Eye (tissue), 1 donor: ENCODE measurements at places on chromosomes 3 and 15.

- DNase-seq, result peak; percentile 53
Measured at GRCh38 chr15:94480289-94480834, 249.0 kb downstream of the MCTP2 start.

- peak; percentile 54 for DNase-seq
Measured at GRCh38 chr15:97085731-97086130, 755.2 kb downstream of the NR2F2 start.

GRCh38 chr15:68767833-68768232 is 52.9 kb downstream of the ANP32A start:
- DNase-seq, result no peak

DNA sequence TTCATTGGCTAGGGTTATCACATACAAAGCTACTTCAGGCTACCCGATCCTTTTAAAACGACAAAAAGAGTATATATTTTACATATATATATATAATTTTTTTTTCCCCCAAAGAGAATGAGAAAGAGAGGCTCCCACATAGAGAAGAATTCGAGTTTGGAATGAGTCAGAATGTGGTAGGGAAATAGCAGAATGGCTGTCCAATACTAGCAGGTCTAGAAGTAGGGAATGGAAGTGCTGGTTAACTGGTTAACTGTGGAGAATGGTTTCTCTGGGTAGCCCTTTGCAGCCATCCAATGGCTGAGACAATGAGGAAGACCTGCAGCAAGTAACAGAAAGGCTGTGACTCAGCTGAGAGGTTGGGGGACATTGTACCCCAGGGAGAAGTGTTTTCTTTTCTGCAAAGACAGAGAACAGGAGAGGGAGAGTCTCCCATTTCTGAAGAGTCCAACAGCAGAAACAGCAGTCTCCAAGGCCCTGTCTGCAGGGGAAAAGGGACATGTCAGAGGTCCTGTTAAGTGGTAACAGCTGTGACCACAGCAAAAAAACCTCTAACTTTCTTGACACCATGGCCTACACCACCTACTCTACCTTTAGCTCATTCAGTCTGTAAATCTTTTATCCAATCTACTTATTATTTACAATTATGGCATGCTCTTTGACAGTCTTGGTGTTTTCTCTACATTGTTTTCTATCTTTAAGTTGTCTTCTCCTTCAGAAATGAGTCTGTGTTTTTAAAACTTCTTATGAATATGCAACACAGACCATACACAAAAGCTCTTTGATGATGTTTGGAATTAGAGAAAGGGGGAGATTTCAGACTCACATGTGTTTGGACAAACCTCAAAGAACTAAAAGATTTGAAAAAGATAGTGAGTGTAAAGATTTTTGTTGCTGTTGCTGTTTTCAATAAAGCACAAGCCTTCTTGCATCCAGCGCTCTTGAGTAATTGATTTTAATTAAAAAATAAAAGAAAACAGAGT is 116.1 kb upstream of the SLC7A14 start:
- no peak for DNase-seq

DNA sequence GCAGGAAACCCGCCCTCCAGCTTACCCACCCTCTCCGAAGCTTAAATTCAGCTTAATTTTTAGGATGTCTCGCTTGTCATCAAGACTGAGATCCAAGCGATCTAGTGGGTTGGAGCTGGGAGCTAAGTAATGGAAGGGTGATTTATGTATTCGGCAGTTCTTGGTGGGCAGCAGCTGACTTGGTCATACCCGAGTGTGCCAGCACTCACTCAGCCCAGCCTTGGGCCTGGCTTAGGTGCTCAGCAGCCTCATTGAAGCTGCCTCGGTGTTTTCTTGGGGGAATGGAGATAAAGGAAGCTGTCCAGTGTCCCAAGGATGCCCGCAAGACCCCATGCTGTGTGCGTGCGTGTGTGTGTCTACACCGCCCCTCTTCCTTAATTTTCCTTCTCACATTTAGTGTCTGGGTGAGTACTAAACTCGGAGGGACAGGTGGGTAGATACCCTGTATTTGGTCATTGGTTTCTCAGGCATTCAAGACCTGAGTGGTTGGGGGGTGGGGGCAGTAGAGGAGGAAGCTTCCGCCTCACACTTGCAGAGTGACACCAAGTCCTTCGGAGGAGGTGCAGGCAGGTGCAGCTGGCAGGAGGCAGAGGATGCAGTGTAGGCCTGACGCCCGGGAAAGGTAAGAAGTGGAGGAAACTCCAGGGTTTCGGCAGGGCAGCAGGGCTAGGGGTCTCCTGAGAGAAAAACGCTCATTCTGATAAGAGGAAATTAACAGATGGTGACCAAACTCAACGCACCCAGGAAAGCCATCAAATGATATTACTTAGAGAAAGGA is 92.8 kb downstream of the PCSK6 start:
- DNase-seq, result no peak

- DNase-seq, result no peak
Measured at GRCh38 chr3:118973050-118973449, 61.6 kb downstream of the IGSF11 start.

DNA sequence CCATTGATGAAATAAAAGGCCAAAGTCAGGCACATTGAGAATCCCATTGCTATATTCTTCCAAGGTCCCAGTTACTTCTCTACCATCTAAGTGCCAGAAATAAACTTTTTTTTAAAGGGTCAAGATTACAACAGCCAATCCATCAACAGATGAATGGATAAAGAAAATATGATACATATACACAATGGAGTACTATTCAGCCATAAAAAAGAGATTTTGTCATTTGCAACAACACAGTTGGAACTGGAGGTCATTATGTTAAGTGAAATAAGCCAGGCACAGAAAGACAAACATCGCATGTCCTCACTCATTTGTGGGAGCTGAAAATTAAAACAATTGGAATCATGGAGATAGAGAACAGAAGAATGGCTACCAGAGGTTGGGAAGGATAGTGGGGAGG is 25.5 kb downstream of the ULK4 start:
- no peak for DNase-seq

DNA sequence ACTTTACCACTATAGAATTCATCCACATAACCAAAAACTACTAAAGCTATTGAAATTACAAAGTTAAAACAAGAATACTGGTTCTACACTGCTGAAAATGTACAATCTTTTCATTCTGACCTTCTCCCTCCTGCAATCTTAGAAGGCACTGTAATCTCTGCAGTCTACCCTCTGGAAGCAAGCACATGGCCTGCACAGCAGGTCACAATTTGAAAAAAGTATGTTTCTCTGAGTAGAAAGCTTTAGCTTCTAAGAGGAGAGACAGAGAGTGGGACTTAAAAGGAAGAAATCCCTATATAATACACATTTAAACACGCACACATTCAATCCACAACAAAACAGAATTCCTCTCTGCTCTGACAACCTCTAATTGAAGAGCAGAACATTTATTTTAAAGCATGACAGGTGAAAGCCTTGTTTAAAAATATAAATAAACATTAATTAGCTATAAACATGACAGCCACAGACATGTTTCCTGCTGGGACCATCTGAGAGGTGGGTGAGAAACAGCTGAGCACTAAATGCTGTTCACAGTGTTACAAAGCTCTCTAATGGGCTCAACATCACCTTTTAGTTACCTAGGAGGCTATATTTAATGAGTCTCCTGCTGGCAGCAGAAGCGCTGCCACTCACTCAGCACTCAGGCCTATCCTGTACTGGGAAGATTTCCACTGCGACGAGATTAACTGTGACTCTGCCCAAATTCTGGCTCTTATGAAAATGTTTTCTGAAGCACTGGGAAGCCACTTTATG is 447.4 kb downstream of the AGBL1 start:
- DNase-seq, result peak; percentile 3

GRCh38 chr3:139935016-139935865 is at the start of gene CLSTN2:
Gene CLSTN2, plus strand, starts transcription at chr3:139935185.
- DNase-seq, result peak; percentile 93

DNA sequence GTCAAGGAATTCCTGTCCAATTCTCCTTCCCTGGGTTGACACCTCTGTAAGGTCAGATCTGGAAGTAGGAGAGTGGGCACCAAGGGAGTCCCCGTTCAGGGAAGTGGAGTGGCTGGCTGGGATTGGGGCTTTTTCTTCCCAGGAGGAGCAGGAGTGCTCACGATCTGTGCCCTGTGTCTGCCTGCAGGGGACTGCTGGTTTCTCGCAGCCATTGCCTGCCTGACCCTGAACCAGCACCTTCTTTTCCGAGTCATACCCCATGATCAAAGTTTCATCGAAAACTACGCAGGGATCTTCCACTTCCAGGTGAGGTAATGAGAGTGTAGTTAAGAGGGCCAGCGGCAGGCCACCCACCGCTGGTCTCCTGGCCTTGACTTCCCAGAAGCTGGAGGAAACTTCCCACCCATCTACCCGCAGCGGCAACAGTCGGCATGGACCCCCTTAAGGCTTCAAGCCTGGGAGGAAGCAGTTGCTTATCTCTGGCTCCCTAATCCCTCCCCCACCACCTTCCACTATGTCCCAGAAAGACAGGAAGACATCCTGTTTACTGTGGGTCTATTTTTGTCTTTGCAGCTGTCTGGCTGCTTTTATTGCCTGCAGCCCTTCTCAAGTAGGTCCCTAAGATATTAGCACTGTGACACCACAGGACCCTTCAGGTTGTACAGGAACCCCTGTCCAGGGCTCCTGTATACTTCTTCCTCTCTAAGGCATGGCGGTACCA is 26.8 kb downstream of the CAPN3 start:
- no peak for DNase-seq

DNA sequence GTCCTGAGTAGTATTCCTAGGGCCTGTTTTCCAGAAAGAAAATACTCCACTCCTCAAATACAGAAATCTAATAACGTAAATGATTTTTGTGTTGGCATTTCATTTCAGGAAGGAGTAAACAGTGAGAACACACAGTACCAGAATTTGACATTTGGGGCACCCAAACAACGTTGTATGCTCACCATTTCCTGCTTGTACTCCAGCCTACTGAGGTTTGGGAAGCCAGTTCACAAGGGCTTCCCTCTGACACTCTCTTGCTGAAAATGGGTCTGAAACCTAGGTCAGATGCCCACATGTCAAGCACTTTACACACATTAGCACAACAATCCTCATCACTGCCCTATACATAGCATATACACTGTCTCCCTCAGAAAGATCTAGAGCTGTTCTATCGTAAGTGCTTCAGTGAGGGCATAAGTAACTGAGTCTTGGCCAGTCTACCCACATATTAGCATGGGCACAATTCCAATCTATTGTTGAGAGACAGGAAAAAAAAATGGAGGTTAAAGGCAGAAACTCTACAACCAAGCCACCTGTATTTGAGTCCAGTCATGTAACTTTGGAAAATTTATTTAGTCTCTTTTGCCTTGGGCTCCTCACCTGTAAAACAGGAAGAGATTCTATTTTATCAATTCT is 43.5 kb upstream of the RSL24D1 start:
- no peak for DNase-seq

DNA sequence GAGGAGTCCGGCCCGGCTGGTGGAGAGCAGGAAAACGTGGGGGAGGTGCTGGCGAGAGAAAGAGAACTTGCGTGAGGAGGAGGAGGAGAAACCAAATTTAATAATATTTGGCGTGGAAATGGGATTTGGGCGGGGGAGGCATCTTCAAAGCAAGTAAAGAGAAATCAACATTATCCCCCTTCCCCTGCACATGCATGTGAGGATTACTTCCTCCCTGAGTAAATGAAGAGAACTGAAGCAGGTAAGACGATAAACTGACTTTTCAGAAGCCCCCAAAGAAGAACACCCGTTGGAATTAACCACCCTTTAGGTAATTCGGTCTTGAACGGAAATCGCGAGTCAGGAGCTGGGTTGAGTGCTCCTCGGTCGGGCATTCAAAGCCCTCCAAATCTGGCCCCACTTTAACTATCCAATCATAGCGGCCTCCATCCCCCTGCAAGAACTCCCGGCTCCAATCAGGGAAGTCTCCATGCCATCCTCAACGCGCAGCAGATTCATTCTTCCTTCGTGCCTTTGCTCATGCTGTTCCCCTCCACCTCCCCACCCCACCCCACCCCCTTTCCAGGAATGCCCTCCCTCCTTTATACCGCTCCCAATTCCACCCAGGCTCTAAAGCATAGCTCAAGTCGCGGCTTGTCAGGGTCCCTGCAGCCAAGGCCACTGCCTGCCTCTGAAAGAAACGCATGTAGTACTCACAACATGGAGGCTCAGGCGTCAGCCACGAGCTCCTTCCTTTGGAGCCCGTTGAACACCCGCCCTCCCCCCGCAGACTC is 545 bp upstream of the RFX7 start:
- DNase-seq, result peak; percentile 90

- DNase-seq, result no peak
Measured at GRCh38 chr3:47113669-47114365, 50.1 kb downstream of the SETD2 start.

GRCh38 chr3:160784853-160785252 is 28.8 kb downstream of the PPM1L start:
- no peak for DNase-seq
